Stimulated activated CD4-positive, alpha-beta T cell treated with anti-CD3 and anti-CD28 coated beads, Interleukin-12 subunit alpha, Interleukin-12 subunit beta, amount 100 ng/mL, for 24 hours (primary cell): ENCODE measurements at places on chromosomes 2 and 18.

DNA sequence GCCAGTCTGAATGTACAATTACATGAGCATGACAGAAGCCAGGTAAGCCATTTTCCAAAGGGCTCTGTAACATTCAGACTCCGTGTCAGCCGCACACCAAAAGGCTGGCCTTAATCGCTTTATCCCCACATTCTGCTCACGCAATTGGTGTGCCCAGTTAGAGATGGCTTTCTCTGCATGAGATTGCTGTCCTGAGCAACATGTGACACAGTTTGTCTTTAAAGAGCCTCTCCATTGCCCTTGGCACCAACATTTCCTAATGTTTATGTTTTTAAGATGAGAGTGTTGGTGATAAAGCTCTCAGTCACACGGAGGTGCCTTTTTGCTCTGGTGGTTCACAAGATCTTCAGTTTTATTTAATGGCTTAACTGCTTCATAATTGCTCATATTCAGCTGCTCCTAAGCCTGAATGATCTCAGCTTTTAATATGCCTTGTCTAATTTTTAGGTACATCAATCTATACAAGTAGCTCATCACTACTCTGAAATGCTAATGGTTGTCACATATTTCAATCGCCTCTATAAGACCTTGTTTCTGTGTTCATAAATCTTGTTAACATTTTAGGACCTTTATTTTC lies 164.8 kb upstream of the ACVR2A start:
- DNase-seq = no peak

DNA sequence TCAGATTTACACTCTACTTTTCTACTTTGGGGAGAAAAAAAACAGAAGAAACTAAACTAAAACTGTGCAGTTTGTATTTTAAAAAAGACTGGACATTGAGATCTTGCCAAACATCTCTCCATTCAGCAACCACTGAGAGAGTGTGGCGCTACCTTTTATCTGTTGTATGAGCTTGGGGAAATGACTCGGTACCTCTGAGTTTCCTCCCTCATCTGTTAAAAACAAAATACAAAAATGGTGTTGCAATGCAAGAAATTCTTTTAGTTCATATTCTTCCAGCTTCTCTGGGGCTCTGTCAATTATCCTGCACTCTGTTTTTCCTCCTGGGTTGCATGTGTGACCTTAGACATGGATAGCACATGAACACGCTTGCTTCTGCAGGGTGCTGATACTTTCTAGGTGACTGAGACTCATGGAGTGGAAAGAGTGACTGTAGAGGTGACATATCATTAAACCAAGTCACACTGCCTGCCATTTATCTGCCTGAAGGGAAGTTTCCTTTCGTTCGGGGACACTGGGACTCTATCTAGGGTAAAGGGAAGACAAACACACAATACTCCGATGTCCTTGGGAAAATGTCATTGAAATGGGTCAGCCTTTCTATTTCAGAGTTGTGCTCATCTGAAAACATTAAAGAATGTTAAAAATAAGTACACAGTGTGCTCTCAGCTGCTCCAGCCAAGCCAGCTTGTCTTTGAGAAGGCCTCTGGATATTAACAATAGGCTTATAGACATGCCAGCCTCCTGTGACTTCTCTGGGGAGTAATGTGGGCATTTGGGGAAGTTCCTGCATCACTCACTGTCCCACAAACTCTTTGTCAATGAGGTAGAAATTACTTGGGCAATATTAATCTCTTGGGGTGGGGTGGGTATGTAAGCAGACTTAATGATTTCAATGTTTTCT lies 91.4 kb downstream of the TRIB2 start:
- no peak for DNase-seq

DNA sequence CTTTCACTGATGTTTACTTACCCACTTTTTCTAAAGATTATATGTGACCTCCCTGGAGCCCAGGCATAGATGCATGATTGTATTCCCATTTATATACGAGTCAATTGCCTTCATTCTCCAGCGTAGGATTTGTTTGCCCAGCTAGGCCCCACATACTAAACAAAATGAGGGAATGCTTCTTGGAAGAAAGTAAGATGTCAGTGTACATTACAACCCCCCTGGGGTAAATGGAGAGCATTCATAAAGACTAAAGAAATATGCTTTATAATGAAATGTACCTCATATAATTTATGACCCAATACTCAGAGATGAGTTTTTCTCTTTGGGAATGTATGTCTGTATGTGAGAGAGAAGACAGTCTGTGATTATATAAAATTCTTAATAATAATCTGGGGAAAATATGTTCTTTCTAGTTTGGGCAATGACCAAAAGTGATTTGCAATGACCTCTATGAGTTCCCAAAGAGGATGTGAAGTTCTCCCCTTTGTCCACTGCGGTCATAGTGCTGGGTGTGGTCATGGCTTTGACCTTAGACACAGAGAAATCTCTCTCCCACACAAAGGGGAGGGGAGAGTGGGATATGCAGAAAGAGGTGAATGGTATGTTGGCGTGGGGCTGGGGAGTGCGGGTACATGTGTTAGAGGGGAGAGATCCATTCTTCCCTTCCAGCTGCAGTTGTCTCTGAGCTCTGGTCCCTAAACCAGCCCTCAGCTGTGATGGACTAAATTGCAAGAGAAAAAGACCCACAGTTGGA lies 175.6 kb downstream of the EN1 start:
- no peak for DNase-seq

GRCh38 chr2:218720048-218721041 lies 9.7 kb downstream of the TTLL4 start:
- DNase-seq = no peak

DNA sequence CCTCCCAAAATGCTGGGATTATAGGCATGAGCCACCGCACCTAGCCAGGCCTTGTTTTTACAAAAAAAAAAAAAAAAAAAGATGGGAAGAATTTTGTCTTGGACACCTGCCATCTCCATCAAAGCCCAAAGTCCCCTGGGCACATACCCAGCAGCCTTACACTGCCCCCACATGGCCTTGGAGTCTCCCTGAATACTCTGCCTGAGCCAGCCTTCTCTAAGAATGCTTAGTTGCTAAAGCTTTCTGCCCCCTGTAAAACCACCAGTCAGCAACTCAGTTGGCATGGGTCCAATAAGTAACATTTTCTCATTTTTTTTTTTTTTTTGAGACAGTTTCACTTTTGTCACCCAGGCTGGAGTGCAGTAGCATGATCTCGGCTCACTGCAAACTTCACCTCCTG lies 40.6 kb downstream of the SPC25 start:
- DNase-seq = no peak

DNA sequence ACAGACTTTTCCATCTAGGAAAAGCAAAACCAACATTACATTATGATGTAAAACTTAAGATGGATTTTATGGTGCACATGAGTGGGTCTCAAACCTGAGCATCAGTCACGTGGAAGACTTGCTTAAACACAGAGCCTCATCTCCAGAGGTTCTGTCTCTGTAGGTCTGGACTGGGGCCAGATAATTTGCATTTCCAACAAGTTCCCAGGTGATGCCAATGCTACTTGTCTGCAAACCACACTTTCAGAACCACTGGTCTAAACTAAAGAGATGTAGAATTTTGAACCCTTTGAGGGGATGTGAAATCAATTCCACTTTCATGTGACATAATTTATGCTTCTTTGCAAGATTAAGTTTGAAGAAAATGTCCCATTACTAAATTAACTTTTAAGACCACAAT lies 522.8 kb downstream of the MBD2 start:
- DNase-seq = no peak

DNA sequence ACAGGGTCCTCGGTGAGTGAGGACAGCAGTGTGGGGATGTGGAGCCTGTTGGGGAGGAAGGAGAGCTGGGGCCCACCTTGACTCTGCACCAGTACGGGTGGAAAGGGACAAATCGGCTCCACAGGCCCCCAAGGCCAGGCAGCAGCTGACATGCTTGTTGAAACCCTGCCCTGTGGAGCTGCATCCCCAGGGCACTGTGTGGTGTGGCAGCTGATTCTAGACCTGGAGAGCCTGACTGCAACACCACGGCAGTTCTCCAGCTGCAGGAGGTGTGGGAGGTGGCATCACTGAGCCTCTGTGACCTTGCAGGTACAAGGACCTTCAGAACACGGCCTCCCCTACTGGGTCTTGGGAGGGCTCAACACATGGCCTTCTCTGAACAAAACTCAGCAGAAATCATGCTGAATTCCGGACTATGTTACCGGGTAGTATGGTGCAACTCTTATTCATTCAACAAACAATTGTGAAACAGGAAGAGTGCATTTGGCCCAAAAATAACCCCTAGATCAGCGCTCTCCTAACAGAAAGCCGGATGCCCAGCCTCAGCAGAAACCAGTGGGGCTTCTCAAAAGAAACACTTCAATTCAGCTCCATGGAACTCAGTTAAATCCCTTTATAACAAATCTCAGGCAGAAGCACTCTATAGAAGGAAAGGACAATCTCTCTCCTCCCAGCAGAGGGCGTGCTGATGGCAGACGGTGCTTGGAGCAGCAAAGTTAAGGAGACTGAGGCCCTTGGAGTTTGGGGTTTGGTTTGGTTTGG lies 104.4 kb upstream of the SALL3 start:
- no peak for DNase-seq

DNA sequence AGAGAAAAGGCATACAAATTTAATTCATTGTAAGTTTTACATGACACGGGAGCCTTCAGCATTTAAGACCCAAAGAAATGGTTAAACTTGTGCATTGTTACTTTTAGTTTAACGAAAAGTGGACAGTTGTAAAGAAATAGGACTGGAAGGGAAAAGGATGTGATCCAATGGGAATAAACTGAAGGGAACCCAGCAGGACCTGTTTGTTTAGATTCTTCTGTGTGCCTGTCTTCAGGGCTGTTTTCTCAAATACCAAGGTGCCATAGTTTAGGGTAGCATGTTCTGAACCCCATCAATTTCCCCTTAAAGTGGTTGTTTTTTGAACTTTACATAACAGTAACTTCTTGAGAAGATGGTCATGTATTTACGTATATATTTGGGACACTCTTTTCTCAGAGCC lies 30.3 kb upstream of the CABLES1 start:
- DNase-seq = no peak

- no peak for DNase-seq
These were observed 259.2 kb downstream of the SLC4A3 start for GRCh38 chr2:219886615-219887014.

DNA sequence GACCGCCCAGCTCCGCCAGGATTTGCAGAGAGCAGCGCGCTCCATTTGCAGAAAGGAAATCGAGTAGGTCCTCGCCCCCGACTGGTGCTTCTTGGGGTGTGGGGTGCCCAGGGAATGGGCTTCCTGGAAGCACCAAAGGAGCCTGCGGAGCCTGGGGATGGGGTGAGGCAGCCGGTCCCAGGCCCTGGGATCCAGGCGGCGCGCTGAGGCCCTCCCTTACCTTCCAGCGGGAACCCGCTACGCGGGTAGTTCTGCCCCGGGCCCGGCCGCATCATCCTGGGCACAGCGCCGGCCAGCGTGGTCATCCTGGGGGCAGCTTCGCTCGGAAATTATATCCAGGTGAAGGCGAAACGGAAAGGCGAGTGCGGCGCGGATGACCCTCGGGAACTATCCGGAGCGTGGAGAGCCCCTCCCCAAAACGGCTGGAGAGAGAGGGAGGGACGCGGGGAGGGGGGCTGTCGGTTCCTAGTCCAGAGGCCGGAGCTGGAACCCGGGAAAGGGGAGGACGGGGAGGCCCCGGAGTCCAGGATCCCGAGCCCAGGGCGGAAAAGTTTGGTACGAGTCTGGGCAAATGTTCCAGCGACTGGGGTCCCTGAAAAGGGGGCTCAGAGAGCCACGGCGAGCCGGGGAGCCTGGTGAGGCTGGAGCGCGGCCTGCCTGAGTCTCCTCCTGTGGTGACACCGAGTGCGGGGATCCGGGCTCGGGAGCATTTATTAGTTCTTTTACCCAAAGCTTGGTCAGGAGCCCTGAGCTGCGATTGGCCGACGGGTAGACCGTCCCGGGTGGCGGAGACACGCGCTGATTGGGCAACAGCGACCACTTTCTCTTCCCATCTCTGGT lies at the start of gene PAX3:
Gene PAX3 (minus strand): TSS at position 688 of the 840 bp plus-strand sequence. CDS start 383 bp downstream, at position 305.
- no peak for DNase-seq

DNA sequence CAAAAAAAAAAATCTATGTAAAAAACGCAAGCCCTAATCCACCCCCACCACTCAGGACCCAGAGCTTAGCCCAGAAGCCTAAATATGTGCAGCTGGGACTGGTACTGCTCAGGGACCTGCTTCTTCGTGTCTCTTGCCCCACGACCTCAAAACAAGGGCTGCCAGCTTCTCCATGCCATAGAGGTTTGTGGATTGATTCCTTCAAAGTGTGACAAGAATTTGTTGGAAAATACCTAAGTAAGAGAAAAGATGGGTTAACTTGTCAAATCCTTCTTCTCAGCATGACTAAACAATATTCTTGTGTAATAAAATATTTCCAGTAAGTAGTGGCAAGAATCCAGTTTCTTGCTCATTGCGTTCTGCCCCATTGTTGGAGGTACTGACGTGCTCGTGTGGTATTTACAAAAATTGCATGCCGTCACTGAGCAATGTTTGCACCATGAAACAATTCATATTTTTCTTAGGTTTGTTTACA lies 825 bp upstream of the SCYGR1 start:
- no peak for DNase-seq

DNA sequence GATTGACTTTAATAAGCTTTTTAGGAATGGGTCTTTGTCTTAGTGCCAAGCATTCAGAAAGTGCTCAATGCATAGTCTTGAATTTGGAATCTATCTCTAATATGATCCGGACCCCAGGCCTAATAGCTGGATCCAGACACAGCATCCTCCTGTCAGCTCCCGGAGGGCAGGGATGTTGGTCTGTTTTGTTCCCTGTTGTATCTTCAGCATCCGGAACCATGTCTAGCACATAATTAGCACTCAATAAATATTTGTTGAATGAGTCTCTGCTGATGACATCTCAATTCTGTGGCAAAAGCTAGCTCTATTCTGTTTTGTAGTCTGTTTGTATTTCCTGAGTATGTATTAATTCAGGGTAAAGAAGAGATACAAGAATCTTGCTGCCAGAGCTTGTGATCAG lies 169.1 kb downstream of the DCDC2C start:
- DNase-seq = no peak

DNA sequence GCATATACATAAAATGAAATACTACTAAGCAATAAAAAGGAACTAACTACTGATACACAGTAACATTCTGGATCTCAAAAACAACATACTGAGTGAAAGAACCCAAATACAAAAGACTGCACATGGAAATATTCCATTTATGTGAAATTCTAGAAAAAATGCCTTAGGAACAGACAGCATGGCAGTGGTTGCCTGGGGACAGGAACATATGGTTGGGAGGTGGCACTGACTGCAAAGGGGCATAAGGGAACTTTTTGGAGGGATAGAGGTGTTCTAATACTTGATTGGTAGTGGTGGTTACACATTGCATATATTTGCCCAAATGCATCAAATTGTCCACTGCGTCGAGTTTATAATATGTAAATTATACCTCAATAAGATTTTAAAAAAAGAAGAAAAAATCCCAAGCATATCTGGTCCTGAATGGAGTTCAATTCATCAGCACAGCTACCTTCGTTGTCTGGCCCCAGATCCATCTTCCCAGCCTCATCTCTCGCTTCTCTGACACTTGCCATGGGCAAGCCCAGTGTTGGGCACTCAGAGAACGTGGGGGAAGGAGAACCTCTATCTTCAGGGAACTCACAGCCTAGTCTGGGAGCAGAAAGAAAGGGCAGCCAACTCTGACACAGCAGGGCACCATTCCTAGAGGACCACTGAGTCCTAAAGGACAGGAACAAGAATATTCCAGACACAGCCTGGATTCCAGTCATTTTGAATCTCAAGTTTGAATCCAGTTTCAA lies 8.6 kb upstream of the SMAD4 start:
- DNase-seq = no peak
